CD4-positive, alpha-beta T cell treated with Interleukin-12 subunit alpha and Interleukin-12 subunit beta, for 1 hour (primary cell): ENCODE measurements at places on chromosomes 7 and 10.

DNA sequence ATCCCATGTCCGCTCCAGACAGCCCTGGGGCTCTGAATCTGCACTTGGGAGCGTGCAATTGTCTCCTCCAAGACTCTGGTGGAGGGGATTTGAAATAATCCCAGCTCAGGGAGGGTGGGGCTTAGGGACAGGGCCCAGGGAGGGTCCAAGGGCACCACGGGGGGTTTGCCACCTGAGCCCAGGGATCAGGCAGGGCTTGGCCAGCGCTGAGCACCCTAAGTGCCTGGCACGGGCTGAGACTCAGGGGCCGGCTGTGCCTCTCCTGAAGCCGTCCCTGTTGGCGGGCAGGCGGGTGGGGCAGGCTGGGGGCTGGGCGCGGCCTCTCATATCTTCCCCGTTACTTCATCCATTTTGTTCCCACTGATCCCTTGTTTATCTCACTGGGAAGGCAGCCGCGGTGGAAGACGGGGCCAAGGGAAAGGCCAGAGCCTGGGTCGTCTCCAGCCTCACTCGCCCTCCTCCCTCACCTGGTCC is 41.8 kb upstream of the ELN start:
- no peak for DNase-seq

- DNase-seq, result no peak
Measured at GRCh38 chr10:100184840-100185239, 989 bp downstream of the ERLIN1 start.

DNA sequence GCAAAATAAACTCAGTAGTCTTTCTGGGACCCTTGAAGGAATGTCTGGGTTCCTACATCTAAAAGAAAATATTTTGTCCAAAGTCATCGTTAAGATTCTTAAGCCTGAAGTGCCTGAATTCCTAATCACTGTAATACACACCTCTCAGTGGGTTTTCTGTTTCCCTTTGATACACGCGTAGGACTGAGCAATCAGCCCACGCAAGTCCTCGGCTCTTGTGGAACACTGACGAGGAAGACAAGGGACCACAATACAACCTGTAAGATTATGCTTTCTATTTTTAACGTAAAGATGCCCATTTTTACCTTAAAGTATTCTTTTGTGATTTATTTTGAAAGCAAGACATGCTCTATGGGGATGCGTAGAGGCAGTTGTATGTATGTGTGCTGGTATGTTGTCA is 472.8 kb upstream of the CELF2 start:
- DNase-seq, result no peak

GRCh38 chr7:29917641-29918040 is 72.0 kb downstream of the SCRN1 start:
- no peak for DNase-seq

DNA sequence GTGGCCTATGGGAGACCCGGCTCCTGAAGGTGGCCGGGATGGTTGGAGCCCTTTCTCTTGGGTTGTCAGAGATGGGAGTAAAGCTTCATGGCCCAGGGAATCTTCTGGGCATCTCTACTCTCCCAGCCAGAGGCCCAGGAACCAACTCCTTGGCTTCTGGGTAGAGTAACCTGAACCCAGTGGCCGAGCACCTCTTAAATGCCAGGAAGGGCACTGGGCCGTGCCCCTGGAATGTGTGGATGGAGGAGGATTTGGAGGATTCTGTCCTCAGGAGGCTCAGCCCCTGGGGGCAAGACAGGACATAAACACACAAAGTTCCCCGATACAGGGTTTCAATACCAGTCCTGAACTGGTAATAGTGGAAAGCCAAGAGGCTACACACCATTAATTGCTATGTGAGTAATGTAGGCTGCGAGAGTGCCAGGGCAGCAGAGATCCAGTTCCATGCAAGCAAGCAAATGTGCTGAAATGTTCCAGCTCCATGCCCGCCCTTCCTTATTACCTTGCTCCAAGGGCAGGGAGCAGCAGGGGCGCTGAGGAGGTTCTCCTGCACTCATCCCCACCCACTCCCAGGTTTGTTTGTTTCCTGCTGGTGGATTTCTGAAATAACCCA is 1.2 kb downstream of the PALD1 start:
- no peak for DNase-seq

GRCh38 chr7:121872831-121873288 is at the start of gene PTPRZ1:
TSS of gene PTPRZ1 (plus strand) at chr7:121873161. CDS start at chr7:121873500, 339 bp downstream.
- no peak for DNase-seq

DNA sequence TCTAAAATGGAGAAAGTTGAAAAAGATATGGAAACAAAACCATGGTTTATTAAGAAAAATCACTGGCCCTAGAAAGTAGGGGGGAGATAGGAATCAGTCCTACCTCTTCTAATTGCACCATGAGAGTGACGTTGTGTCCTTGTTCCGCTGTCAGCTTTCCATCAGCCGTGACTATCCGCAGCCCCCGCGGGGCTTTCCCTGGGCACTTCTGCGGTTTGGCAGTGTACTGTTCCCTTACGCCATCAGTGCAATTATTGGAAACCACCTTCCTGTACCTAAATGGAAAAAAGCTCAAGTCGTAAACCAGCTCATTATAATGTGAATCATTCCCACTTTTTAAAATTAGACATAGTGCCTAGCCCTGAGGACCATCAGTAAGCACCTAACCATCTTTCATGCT is 512.2 kb downstream of the SORCS1 start:
- DNase-seq, result no peak

- no peak for DNase-seq
Measured at GRCh38 chr7:37957221-37957970, 37.0 kb downstream of the EPDR1 start.
